ENCODE measurements at places on chromosomes 6 and 20. TPM values are rescaled to one million over a fixed set of nuclear protein-coding genes. Genes with fewer than 3 reads are reported as not detected.

The CALHM5 gene
- total RNA-seq, result 0.05 TPM

The METTL24 gene
- total RNA-seq, result not detected

The ESR1 gene
- total RNA-seq, result 0.17 TPM

The STMND1 gene
- total RNA-seq, result not detected

The OR2H1 gene
- total RNA-seq, result not detected

The IMPG1 gene
- total RNA-seq, result not detected

The SLC26A8 gene
- total RNA-seq, result not detected

The HLA-DQA2 gene
- not detected for total RNA-seq

The C6orf58 gene
- total RNA-seq, result 0.20 TPM

The ZC3H12D gene
- 0.30 TPM for total RNA-seq

The ENPP3 gene
- total RNA-seq, result 0.15 TPM

The CASP8AP2 gene
- 18.6 TPM for total RNA-seq

The CRISP2 gene
- total RNA-seq, result not detected

The CDKAL1 gene
- total RNA-seq, result 14.9 TPM

The ABHD16B gene
- total RNA-seq, result not detected

The BCKDHB gene
- 11.2 TPM for total RNA-seq

The PLEKHG1 gene
- total RNA-seq, result 10.4 TPM

The RBPJL gene
- not detected for total RNA-seq

The ULBP1 gene
- total RNA-seq, result 12.4 TPM

The XKR7 gene
- not detected for total RNA-seq

The ASIP gene
- total RNA-seq, result not detected

The CDSN gene
- 0.12 TPM for total RNA-seq

The HSPA1L gene
- total RNA-seq, result 0.12 TPM

The SYNJ2 gene
- 23.9 TPM for total RNA-seq

The PRRC2A gene
- total RNA-seq, result 250 TPM

The ALDH8A1 gene
- 1.4 TPM for total RNA-seq

The CCN6 gene
- total RNA-seq, result not detected

The ECT2L gene
- total RNA-seq, result not detected

The OPN5 gene
- not detected for total RNA-seq

The ORC3 gene
- 34.2 TPM for total RNA-seq

The KLC4 gene
- total RNA-seq, result 16.2 TPM

The LAMP5 gene
- not detected for total RNA-seq

The ZGPAT gene
- total RNA-seq, result 30.6 TPM

The THBS2 gene
- 0.39 TPM for total RNA-seq

The HLA-DOB gene
- total RNA-seq, result 0.64 TPM

The CST1 gene
- not detected for total RNA-seq

The MAPK13 gene
- total RNA-seq, result 47.3 TPM

The CFAP206 gene
- 0.54 TPM for total RNA-seq

The TRIM10 gene
- 0.98 TPM for total RNA-seq

The GSTA3 gene
- not detected for total RNA-seq

The C6orf52 gene
- 3.9 TPM for total RNA-seq

The HAO1 gene
- total RNA-seq, result 0.12 TPM

The TTBK1 gene
- total RNA-seq, result not detected

The FRK gene
- 3.7 TPM for total RNA-seq

The GPX5 gene
- not detected for total RNA-seq

The TAB2 gene
- 56.7 TPM for total RNA-seq

The WDR27 gene
- total RNA-seq, result 60.6 TPM

The FOXS1 gene
- not detected for total RNA-seq

The ENPP5 gene
- 4.5 TPM for total RNA-seq

The NRN1 gene
- total RNA-seq, result not detected

The TREML1 gene
- not detected for total RNA-seq

The BMP6 gene
- total RNA-seq, result 1.6 TPM

The MDFI gene
- total RNA-seq, result 35.5 TPM

The C20orf173 gene
- total RNA-seq, result not detected

The OR2B6 gene
- 0.25 TPM for total RNA-seq

The GABRR1 gene
- not detected for total RNA-seq

The TCP11 gene
- total RNA-seq, result not detected

The TRAPPC3L gene
- not detected for total RNA-seq
